ENCODE measurements at places on chromosomes 4 and X.

DNA sequence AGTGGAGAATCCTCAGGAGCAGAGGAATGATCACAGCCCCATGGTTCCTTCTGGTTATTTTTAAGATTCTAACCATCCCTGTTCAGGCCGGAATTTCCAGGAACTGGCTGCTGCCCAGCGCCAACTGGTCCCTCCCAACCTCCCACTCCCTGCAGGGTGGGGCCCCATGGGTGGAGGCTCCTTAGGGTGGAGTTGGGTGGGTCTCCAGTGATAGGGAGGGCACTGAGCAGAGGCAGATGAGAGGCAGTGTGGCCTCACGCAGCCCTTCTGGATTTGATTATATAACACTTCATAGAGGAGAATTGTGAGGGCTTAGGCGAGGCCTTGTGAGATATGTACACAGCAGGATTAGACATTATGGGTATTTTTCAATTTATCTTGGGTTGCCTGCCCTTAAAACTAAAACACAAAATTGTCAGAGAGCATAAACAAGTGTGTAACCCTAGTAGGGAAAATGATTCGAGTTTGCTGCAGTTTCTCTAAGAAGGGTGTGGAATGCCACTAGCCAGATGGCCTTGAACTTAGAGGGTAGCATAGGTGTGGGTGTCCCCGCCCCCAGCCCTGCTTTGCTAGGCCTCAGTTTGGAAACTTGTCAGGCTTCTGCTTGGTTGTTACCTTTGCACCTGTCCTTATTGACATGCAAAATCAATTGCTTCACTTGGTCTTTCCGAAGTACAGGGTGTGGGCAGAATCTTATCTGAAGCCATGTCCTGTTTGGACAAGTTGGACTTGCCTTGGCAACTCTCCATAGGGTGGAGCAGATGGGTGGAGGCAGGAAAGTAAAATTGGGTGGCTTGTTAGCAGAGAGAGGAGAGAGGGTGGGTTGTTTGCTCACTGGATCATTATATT is 9.4 kb downstream of the KLF3 start:
- peak; percentile 36 for DNase-seq

GRCh38 chr4:106126062-106126461 is 189.9 kb downstream of the TBCK start:
- no peak for DNase-seq

GRCh38 chr4:48267574-48267973 is 2.1 kb downstream of the TEC start:
- no peak for DNase-seq

GRCh38 chrX:66328950-66329596 is 165.0 kb downstream of the HEPH start:
- DNase-seq = no peak

- no peak for DNase-seq
Measured at GRCh38 chrX:99654188-99654587, 755.9 kb downstream of the PCDH19 start.

- no peak for DNase-seq
Measured at GRCh38 chrX:101764538-101764937, 104.9 kb upstream of the ARMCX2 start.

DNA sequence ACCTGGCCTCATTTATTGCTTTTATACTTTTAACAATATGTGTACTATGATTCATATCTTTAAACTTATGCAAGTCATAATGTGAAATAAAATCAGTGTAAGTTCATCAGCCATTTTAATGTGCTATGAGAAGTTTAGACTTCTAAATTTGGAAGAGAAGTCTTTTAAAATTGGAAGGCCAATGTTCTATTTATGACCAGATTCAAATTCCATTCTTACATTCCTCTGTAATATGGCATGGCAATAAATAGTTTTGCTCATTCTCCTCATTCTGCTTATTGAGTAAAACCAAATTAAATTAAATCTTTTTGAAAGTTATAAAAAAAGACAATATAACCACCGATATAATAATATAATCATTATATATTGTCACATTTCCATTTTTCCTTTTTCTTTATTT is 126.2 kb downstream of the SORBS2 start:
- no peak for DNase-seq

DNA sequence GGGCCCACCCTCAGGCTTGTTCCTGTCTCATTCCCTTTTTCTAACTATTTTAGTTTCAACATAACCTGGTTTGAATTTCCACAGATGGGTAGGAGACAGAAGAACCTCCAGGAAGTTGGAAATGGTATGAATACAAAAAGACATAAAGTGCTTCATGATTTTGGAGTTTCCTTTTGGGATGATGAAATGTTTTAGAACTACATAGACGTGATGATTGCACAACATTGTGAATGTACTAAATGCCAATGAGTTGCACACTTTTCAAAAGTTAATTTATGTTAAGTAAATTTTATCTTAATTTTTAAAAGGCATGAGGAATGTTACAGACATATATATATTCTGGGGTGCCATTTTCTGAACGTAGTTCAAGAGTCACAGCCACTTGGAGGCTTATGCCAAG is 41.1 kb upstream of the IBSP start:
- DNase-seq = no peak

- DNase-seq = no peak
Measured at GRCh38 chr4:155961575-155961974, 7.9 kb upstream of the CTSO start.

GRCh38 chr4:22462688-22463087 is 53.2 kb downstream of the ADGRA3 start:
- no peak for DNase-seq

DNA sequence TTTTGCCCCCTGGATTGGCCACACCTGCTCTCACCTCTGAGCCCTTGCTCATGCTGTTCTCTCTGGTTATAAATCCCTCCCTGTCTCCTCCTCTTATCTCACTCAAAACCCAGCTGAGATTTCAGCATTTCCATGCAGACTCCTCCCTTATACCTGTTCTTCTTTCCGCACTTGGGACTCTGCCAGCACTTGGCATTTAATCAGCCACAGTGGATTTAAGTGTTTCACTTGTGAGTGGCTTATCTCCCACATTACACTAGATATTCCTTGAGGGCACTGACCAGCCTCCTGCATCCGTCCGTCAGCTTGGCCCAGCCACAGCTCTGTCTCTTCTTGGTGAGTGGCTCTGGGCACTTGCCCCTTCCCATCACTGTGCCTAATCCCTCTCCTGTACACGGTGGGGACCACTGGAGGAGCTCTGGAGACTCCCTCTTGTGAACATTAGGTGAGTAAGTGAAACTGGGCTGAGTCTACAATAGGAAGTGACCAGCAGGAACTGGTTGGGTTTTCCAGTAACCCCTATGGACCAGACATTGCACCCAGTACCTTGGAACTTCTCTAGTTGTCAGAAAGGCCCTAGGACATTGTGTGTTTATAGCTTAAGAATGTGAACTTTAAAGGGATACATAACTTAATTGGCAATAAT is 19.9 kb downstream of the FGFBP1 start:
- no peak for DNase-seq

- DNase-seq = no peak
Measured at GRCh38 chrX:42463706-42464490, 314.1 kb downstream of the PPP1R2C start.

DNA sequence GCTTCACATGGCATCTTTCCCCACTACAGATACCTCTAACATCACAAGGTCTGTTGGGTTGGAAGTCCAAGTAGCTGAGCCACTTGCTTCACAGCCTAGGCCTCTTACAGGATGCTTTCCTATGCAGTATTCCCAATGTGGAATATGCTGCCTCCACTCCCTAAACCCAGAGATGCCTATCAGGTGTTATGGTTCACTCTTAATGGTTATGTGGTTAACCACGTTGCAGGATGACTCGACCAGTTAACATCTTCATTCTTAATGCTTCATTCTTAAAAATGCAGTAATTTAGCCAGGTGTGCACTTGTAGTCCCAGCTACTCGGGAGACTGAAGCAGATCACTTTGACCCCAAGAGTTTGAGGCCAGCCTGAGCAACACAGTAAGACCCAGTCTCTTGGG is 24.2 kb downstream of the HAUS3 start:
- DNase-seq = no peak

- no peak for DNase-seq
Measured at GRCh38 chrX:55452833-55453124, 852 bp downstream of the MAGEH1 start.
